ENCODE measurements at places on chromosomes 3 and 15. TPM values are rescaled to one million over a fixed set of nuclear protein-coding genes. Genes with fewer than 3 reads are reported as not detected.
A peak's percentile ranks its signal among the peaks of the same experiment; 100 is the strongest.

DNA sequence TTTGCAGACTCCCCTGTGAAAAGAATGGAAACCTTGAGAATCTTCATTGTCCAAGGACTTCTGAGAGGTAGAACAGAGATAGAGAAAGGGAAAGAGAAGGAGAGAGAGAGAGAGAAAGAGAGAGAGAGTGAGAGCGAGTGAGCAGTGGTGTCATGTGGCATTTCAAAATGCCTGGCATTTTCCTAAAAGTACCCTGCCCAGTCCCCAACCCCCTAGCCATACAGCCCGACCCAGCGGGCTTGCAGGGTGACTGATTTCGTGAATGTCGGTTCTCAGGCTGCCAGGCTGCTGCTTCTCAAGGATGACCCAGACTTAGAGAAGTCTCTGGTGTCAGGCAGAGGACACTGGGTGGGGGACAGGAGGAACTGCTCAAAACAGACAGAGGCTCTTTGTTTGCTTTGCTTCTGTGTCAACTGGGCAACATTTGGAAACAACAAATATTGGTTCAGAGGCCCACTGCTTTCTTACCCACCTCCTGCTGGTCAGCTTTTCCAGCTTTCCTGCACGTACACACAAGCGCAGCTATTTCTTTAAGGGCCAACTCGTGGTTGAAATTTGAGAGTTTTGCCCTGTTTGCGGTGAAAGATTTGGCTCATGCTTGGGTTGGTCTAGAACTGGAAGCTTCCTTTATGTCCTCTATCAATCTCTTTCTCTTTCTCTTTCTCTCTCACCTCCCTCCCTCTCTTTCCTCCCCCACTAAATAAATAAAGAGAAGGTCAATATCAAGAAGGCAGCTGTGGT, 3.7 kb upstream of the TF start:
- no peak for DNase-seq

DNA sequence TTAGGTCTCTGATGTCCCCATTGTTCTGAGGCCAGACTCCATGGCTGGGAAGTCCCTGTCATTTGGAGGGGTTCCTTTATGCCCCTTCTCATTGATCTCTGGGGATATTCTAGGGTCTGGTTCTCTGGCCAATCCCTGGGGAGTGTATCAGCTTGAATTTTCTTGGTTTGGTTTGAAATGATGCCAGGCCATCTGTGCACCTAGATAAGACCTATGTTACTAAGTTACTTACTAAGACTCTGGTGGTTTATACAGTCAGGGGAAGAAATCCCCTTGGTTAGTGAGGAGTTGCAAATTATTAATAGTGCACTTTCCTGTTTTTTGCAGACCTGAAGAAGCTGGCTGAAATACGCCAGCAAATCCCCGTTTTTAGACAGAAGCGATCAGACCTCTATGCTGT, 20.3 kb downstream of the NIT2 start:
- no peak for DNase-seq

GRCh38 chr3:170565495-170565894, 20.4 kb downstream of the SLC7A14 start:
- no peak for DNase-seq

DNA sequence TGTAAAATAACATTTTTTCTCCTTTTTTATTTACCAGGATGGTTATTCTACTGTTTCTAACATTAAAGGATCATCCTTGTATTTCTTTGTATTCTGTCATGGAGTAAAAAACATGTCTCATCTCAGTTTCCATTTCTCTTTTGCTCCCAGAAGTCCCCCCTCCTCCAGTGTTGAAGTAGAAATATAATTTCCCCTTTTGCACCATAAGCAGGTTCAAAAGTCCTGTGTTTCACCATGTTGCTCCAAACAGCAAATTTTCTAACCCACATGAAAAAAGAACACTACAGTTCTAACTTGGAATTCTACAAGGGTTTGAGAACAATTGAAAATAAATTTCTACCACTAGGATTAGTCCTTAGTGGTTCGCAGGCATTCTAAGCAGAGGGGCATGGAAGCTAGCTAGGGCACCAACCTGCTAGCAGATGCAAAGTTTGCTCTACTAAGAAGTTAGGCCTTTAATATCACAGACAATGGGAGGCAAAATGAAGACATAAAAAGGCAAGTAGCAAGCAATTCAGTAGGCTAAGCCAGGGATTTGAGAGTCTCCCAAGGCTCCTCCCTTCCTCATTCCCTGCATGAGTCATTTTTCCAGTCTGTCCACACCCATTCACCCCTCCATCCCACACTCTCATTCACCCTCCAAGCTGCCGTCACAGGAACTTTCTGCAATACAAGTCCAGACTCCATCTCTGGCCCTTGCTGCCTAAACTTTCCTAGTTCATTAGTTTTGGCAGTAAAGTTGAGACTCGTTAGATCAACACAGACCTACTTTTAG, 2.3 kb upstream of the MBNL1 start:
- DNase-seq = peak; percentile 83

DNA sequence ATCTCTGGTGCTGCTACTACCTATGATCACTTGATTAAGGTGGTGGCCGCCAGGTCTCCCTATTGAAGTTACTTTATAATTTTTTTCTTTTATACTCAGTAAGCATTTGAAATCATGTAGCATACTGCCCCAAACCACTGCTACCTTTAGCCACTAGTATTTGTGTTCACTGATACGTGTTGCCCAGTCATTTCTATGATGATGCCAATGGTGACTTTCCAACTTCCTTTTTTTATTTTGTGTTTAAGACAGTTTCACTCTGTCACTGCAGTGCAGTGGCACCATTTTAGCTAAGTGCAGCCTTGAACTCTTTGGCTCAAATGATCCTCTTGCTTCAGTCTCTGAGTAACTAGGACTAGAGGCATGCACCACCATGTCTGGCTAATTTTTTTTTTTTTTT, 598.2 kb downstream of the NAALADL2 start:
- no peak for DNase-seq

DNA sequence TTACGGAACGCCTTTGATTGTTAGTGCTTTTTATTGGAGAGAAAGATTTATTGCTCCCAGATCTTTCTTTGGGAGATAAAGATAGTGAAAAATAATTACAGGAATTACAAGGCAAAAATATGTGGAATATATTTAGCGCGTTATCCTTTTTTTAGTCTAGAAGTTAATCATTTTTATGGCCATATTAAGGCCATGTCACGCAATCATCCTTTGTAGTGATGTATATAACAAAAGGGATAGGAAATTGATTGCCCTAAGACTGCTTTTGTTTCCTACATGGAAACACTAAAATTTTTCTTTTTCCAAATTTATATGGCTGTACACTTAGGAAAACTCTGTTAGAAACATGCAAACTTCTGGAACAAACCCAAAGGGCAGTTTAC, 1.5 kb downstream of the TRPC1 start:
- DNase-seq = no peak

- peak; percentile 34 for DNase-seq
Observed at GRCh38 chr3:175346573-175347356, 487.6 kb downstream of the NAALADL2 start.

GRCh38 chr3:32794487-32795308, 23.1 kb upstream of the TRIM71 start:
- no peak for DNase-seq

DNA sequence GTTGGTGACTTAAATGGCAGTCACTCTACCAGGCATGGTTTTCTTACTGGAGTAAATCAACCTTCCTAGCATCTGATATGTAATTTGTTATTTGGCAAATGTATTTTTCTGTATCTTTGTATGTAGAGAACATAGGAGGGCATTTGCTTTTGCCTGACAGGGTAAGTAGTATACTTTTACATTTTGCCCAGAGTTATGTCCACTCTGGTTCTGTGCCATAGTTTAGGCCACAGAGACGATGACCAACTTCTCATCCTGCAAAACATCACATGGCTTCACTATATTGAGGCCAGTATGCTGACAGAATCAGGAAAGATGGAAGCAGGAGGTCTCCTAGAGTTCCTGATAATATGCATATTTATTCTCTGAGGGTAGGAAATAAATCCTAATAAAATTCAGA, 23.1 kb upstream of the ULK4 start:
- DNase-seq = no peak

- no peak for DNase-seq
Observed at GRCh38 chr3:101166150-101166549, 154.2 kb downstream of the IMPG2 start.

DNA sequence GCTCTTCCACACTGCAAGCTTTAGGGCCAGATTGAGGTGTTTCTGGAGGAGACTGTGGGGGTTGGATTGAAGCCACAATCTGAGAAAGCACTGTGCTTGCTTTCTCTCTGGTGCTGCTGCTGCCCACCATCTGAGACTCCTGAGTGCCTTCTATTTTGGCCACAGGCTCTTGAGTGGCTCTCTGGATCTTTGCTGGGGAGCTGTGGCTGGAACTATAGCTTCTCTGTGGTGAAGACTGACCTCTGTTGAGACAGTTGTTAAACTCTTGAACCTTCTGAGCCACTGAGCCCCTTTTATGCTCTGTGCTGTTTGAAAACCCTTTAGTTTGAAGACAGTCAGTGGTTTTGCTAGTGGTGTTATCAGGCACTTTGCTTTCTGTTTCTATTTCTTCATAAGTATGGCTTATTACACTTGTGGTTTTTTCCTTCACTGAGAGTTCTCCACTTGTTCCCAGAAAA, 108.7 kb upstream of the TSPAN3 start:
- DNase-seq = no peak

DNA sequence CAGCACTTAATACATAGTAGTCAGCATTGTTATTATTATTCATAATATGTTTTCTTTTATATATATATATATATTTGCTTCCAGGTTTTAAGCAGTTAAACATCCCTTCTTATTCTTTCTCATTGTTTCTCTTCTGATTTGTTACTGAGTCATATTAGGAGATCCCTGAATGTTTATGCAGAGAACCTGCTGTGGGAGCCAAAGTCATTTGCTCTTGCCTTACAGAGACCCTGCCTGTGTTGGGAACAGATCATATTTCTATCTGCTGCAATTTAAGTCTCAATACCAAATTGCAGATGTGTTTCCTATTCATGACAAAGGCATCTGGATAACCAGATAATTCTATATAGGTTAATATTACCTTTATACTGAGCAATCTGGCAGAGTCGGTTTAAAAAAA, 323.0 kb upstream of the UMPS start:
- no peak for DNase-seq

GRCh38 chr3:116035429-116035828, 409.9 kb downstream of the LSAMP start:
- no peak for DNase-seq

GRCh38 chr3:5339967-5340535, 152.5 kb downstream of the EDEM1 start:
- DNase-seq = no peak

DNA sequence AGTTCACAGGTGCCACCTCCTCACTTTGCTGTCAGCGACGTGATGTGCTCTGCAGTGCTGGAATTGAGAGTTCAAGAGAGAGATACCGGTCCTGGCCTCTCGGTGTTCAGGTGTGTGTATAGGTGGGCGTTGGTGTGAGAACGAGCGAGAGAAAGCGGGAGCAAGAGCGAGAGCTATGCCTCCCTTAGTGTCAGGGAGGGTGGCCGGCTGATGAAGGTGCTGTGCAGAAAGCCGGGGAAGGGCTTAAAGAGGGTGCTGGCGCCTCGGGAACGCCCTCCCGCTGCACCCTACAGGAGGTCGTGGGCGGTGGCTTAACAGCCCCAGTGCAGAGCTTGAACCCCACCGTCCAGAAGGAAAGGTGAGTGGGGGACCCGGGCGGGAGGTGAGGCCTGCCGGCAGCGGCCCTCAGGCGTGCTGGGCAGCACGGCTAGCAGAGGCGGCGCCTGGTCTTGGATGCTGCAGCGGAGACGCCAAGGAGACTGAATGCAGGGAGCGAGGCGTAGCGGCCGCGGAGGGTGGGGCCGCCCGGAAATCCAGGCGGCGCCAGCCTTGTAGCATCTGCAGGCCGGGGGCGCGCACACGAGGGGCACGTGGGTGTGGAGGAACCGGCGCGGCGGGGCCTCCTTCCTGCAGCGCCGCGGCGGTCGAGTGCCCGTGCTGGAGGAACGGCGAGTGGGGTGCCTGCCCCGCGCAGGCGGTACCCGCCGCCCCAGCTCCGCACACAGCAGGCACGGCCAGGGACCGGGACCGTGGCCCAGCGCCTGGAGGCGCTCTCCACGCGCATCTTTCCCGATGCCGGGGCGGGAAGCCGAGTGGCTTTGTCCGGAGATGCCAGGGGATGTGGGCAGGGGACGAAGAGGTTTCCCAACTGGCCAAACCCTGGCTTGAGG, 246.8 kb upstream of the TOPAZ1 start:
- no peak for DNase-seq

GRCh38 chr15:63490345-63491034, 13.9 kb upstream of the USP3 start:
- DNase-seq = no peak

DNA sequence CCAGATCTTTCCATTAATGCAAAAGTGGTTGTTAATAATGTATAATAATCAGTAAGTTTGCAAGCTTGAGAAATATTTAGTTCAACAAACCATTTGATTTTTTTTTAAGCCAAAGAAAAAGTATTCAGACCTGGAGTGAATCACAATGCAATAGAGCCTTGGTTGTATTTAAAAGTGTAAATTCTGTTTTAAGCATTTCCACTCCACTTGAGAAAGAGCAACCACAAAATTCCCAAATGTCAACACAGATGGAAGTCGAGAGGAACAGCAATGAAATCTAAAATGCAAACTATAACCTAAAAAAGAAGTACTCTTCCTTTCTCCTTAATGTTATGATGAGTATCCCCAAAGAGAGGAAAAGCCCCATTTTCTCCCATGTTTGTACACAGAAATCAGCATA, 20.2 kb downstream of the GBE1 start:
- no peak for DNase-seq

GRCh38 chr3:45035441-45036301, 9.6 kb downstream of the CLEC3B start:
- peak; percentile 40 for DNase-seq

- no peak for DNase-seq
Observed at GRCh38 chr15:66679061-66679656, 22.9 kb upstream of the SMAD6 start.

DNA sequence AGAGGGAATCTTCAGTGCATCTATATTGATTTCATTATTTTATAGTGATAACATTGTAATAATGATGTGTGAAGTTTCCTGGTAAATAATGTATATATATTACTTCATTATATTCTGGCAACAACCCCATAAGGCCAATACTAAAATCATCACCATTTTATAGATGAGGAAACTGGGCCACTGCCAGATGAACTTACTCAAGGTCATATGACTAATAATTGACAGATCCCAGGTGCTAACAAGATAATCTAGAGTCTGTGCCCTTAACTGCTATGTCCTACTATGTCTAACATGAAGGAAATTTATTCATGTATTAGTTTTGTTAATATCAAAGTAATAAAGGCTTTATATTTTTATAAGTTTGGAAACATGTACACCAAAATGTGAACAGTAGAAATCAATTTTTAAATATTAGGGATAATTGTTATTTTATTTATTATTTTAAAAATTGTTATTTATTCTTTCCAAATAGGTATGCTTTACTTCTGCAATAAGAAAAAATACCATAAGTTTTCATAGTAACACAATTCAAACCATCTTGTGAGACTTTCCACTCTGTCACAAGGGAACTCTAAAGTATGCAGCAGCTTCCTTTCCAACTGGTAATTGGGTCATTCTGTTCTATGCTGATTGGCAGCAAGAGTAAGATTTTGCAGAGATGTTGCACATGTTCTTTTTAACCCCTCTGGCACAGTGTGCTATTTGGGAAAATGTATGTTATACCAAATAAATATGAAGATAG, 90.8 kb upstream of the CMC1 start:
- no peak for DNase-seq

GRCh38 chr15:100863796-100864267, 15.8 kb upstream of the ALDH1A3 start:
- DNase-seq = peak; percentile 76

LRRC3B gene
- total RNA-seq = 14.0 TPM

TMCO5A gene
- total RNA-seq = not detected

PARP15 gene
- total RNA-seq = 3.1 TPM

ADAMTS9 gene
- 152 TPM for total RNA-seq

NBEAL2 gene
- total RNA-seq = 18.2 TPM

VPS8 gene
- 281 TPM for total RNA-seq

RAD51 gene
- total RNA-seq = not detected

All from uterus (tissue), 4 donors.